ENCODE measurements at places on chromosomes 12 and 14.
A peak's percentile ranks its signal among the peaks of the same experiment; 100 is the strongest.

DNA sequence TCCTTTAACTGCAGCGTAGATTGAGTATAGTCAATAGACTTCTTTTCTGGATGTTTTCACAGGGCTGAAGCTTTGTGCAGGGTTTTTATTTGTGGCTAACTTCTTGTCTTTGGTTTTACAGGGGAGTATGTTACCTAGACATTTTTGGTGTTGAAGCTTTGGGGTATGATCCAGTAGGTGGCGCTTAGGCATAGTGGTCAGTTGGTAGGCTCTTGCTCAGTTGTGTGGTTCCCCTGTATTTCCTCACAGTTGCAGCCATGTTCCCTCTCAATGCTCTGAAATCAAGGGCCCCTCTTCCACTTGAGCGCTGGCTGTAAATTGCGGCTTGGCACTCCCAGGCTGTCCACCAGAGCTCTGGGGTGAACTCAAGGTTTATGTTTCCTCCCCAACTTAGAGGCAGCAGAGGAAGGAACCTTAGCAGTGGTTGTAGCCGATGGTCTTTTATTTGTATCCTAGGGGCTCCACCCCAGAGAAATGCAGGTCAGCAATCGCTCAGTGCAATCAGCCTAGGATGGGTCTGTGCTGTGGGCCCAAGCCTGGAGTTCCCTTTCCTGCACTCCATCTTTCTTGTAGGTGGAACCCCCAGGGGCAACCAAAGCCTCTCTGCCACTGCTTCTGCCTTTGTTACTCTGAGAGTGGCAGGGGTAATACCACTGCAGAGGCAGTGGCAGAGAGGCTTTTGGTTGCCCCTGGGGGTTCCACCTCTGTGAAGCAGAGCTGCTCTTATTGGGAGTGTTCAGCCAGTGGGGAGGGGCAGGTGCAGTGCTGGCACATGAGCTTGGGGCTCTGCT lies 55.1 kb downstream of the CMAS start:
- peaks cover 10% of the 10 kb centered on the region for H3K4me1 ChIP-seq
- no peaks in the 10 kb centered on the region for H3K27me3 ChIP-seq
- no peak overlapping the region for H3K4me3 ChIP-seq

GRCh38 chr12:26572137-26572536 lies 260.9 kb downstream of the ITPR2 start:
- no peak overlapping the region for H3K27ac ChIP-seq
- no peaks in the 10 kb centered on the region for H3K36me3 ChIP-seq

DNA sequence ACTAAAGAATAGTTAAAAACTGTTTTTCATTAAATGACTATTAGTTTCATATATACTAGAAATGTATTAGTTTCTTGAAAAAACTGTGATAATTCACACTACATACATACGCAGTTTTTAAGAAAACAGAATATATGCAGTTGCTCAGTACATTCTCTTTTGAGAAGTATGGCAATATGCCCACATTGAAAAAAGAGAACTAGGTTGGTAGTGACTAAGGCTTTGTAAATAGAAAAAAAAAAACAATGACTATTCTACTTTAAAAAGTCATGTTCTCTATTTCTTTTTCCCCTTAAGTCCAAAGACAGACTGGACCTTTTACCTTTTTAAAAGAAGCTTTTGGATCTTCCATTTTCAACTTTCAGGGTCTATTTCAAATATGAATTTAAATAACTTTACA lies 25.0 kb downstream of the SNX6 start:
- DNase-seq, result peak; percentile 45
- H3K4me3 ChIP-seq, result no peak overlapping the region
- peaks cover 60% of the 10 kb centered on the region for H3K36me3 ChIP-seq
- no peaks in the 10 kb centered on the region for H3K27me3 ChIP-seq
- no peaks in the 10 kb centered on the region for H3K4me1 ChIP-seq

GRCh38 chr14:105838107-105838506 lies 311.7 kb downstream of the TMEM121 start:
- H3K27ac ChIP-seq, result no peak overlapping the region
- DNase-seq, result no peak
- H3K4me3 ChIP-seq, result no peak overlapping the region

GRCh38 chr12:107826276-107826675 lies 51.8 kb downstream of the ASCL4 start:
- no peaks in the 10 kb centered on the region for H3K27me3 ChIP-seq
- H3K4me1 ChIP-seq, result no peaks in the 10 kb centered on the region
- H3K36me3 ChIP-seq, result no peaks in the 10 kb centered on the region

GRCh38 chr12:51051787-51052186 lies 3.7 kb downstream of the LETMD1 start:
- no peak overlapping the region for H3K4me3 ChIP-seq
- no peaks in the 10 kb centered on the region for H3K27me3 ChIP-seq
- DNase-seq, result no peak
- H3K27ac ChIP-seq, result no peak overlapping the region
- peaks cover 16% of the 10 kb centered on the region for H3K4me1 ChIP-seq
- H3K36me3 ChIP-seq, result peaks cover 32% of the 10 kb centered on the region

- peak within 1 kb of the TSS; percentile 61 for H3K4me3 ChIP-seq
- peak within 1 kb of the TSS; percentile 89 for H3K27ac ChIP-seq
- no peaks in the 10 kb centered on the region for H3K27me3 ChIP-seq
- DNase-seq, result peak; percentile 77
Observed at GRCh38 chr14:21098076-21098891, at the start of gene ZNF219. Gene ZNF219 (minus strand): TSS chr14:21098655. CDS start chr14:21093591, 5,064 bp downstream.

DNA sequence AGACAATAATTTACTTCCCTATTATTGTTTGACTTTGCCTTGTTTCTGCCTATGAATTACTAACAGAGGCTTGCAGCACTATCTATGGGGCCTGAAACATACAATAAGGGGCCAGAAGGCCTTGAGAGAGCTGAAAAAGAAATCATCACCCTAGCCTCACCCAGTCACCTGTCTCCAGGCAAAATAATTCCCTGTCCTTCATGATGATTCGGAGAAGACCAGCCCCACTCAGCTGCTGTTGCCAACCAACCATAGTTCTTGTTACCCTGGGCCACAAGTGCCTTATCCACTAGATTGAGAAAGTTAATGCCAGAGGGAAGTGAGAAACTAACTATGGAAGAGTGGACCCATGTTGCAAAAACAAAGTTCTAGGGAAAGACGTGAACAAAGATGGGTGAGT lies 97.1 kb downstream of the ARF6 start:
- H3K27me3 ChIP-seq, result no peaks in the 10 kb centered on the region
- no peak for DNase-seq
- H3K36me3 ChIP-seq, result no peaks in the 10 kb centered on the region
- no peak overlapping the region for H3K27ac ChIP-seq
- peaks cover 6% of the 10 kb centered on the region for H3K4me1 ChIP-seq
- no peak overlapping the region for H3K4me3 ChIP-seq

- no peaks in the 10 kb centered on the region for H3K36me3 ChIP-seq
- DNase-seq, result peak; percentile 21
- no peaks in the 10 kb centered on the region for H3K4me1 ChIP-seq
- no peaks in the 10 kb centered on the region for H3K27me3 ChIP-seq
Observed at GRCh38 chr12:15044471-15044870, 71.6 kb downstream of the PDE6H start.

GRCh38 chr14:67556671-67557070 lies 23.6 kb downstream of the PLEKHH1 start:
- H3K4me1 ChIP-seq, result peaks cover 3% of the 10 kb centered on the region
- no peak overlapping the region for H3K27ac ChIP-seq
- H3K27me3 ChIP-seq, result peaks cover 6% of the 10 kb centered on the region
- H3K36me3 ChIP-seq, result no peaks in the 10 kb centered on the region

DNA sequence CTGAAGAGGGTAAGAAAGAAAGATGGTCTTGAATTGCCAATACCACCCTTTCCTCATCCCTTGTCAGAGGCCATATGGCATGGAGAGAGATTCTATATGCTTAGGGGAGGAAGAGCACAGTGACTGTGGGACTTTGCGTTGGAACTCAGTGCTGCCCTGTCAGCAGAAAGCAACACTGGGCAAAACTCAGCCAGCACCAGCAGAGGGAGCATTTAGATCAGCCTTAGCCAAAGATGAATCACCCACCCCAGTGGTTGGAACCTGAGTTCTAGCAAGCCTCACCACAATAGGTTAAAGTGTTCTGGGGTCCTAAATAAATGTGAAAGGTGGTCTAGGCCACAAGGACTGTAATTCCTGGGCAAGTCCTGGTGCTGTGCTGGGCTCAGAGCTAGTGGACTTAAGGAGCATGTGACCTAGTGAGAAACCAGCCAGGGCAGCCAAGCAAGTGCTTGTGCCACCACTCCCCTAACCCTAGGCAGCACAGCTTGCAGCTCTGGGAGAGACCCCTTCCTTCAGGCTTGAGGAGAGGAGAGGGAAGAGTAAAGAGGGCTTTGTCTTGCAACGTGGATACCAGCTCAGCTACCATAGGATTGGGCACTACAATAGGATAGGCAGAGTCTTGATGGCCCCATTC lies 11.4 kb upstream of the BCAT1 start:
- peak; percentile 38 for DNase-seq

DNA sequence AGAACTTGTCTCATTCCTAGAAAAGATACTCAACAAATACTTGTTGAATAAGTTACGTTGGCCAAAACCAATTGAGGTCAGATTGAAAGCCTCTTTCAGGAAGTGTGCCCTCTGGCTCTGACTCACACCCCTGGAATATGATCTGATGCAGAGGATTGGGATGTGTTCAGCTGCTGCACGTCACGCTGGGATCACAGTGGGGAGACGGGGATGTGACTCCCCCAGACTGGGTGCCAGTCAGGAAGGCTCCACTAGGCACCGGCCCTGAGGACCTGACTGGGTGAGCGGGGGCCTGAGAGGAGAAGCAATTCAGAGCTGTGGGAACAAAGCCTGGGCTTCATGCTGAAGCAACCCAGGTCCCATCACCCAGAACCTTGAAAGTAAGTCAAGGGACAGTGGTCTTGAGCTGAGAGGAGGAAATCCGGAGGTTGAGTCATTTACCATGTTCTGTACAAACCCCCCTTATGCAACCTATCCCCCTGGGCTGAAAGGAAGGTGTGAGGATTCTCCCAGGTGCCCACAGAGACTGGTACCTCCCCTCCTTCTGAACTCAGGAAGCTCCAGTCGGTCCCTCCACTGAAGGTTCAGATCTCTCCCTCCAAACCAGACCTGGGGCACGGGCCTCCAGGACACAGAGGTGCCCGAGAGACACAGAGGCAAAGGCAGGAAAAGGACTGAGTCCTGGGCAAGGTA lies 3.9 kb downstream of the CEBPE start:
- peaks cover 12% of the 10 kb centered on the region for H3K27me3 ChIP-seq
- H3K36me3 ChIP-seq, result no peaks in the 10 kb centered on the region
- no peak for DNase-seq
- no peak overlapping the region for H3K27ac ChIP-seq
- H3K4me1 ChIP-seq, result peaks cover 17% of the 10 kb centered on the region
- no peak overlapping the region for H3K4me3 ChIP-seq

GRCh38 chr14:76977793-76978720 lies 50.5 kb downstream of the IRF2BPL start:
- DNase-seq, result peak; percentile 70
- peak overlapping the region; percentile 44 for H3K27ac ChIP-seq
- no peak overlapping the region for H3K4me3 ChIP-seq

GRCh38 chr14:79094951-79095350 lies 924.8 kb downstream of the NRXN3 start:
- H3K36me3 ChIP-seq, result no peaks in the 10 kb centered on the region
- no peak for DNase-seq

GRCh38 chr14:89469210-89470198 lies 52.5 kb upstream of the FOXN3 start:
- no peak overlapping the region for H3K27ac ChIP-seq
- no peaks in the 10 kb centered on the region for H3K27me3 ChIP-seq
- H3K4me3 ChIP-seq, result no peak overlapping the region
- DNase-seq, result no peak

GRCh38 chr12:22526836-22527235 lies 17.5 kb downstream of the C2CD5 start:
- DNase-seq, result no peak
- no peaks in the 10 kb centered on the region for H3K27me3 ChIP-seq

DNA sequence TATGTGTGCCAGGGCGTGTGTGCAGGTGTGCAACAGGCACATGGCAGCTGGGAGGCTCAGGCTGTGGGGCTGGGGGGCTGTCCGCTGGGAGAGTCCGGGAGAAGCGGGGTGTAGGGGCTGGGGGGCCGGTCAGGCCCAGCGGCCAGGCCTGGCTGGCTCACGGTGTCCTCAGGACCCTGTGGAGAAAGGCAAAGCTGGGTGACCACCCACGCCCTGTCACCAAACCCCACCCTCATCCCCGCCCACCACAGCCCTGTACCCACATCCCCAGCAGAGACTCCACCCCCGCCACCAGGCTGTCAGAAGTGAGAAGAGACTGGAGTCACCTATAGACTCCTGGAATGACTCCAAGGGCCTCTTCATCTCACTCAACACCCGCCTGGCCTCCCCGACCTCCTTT lies 85.3 kb downstream of the SCARB1 start:
- H3K27ac ChIP-seq, result no peak overlapping the region
- H3K4me1 ChIP-seq, result peaks cover 25% of the 10 kb centered on the region
- no peak for DNase-seq
- peaks cover 5% of the 10 kb centered on the region for H3K36me3 ChIP-seq

- H3K27me3 ChIP-seq, result no peaks in the 10 kb centered on the region
- H3K4me1 ChIP-seq, result peaks cover 14% of the 10 kb centered on the region
- H3K4me3 ChIP-seq, result no peak overlapping the region
- no peak overlapping the region for H3K27ac ChIP-seq
Observed at GRCh38 chr12:95337146-95337545, 119.5 kb downstream of the VEZT start.

- no peaks in the 10 kb centered on the region for H3K36me3 ChIP-seq
- no peaks in the 10 kb centered on the region for H3K4me1 ChIP-seq
- DNase-seq, result no peak
- H3K27ac ChIP-seq, result no peak overlapping the region
- H3K4me3 ChIP-seq, result no peak overlapping the region
Observed at GRCh38 chr12:79121486-79121885, 256.9 kb downstream of the SYT1 start.

DNA sequence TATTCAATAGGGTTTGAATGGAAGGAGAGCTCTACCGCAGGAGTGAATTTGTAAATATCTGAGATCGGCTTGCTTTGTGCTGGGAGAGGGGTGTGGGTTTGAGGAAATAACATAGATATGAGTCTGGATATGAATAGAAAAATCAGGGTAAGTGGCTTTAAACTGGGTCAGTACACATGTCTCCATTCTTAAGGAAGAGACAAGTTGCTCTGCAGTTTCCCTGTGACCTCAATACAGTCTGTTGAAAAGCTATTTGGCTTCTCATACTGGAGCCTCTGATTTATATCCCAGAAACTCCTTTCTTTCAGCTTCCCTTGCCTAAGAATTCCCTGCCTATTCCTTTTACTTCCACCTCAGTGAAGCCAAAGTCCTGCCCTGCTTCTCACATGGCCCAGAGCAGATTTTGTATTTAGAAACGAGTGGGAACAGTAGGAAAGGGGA lies 153.5 kb upstream of the ATF7IP start:
- peak; percentile 79 for DNase-seq
- no peaks in the 10 kb centered on the region for H3K36me3 ChIP-seq
- H3K27me3 ChIP-seq, result no peaks in the 10 kb centered on the region
- no peak overlapping the region for H3K27ac ChIP-seq
- H3K4me3 ChIP-seq, result no peak overlapping the region
- H3K4me1 ChIP-seq, result peaks cover 15% of the 10 kb centered on the region

GRCh38 chr12:130571089-130571488 lies 145.0 kb downstream of the RIMBP2 start:
- no peak overlapping the region for H3K4me3 ChIP-seq
- H3K27ac ChIP-seq, result no peak overlapping the region
- no peaks in the 10 kb centered on the region for H3K27me3 ChIP-seq
- no peaks in the 10 kb centered on the region for H3K4me1 ChIP-seq
- no peaks in the 10 kb centered on the region for H3K36me3 ChIP-seq
- DNase-seq, result no peak

GRCh38 chr12:14403711-14404196 lies 38.3 kb downstream of the ATF7IP start:
- peaks cover 2% of the 10 kb centered on the region for H3K36me3 ChIP-seq
- H3K27me3 ChIP-seq, result no peaks in the 10 kb centered on the region
- peak overlapping the region; percentile 32 for H3K27ac ChIP-seq
- no peaks in the 10 kb centered on the region for H3K4me1 ChIP-seq

GRCh38 chr12:51980051-51980808 lies 26.5 kb upstream of the TAMALIN start:
- no peak overlapping the region for H3K4me3 ChIP-seq
- H3K27me3 ChIP-seq, result no peaks in the 10 kb centered on the region
- no peaks in the 10 kb centered on the region for H3K4me1 ChIP-seq
- H3K36me3 ChIP-seq, result peaks cover 72% of the 10 kb centered on the region
- H3K27ac ChIP-seq, result no peak overlapping the region
